Mucosa of gallbladder (tissue), 1 donor: ENCODE measurements at places on chromosomes 7 and 10.

- no peak for DNase-seq
Observed at GRCh38 chr7:157462840-157463239, 126.0 kb downstream of the DNAJB6 start.

- no peak for DNase-seq
Observed at GRCh38 chr7:93601363-93601762, 26.8 kb upstream of the CALCR start.

GRCh38 chr7:8255680-8256655, 6.0 kb downstream of the ICA1 start:
- DNase-seq = no peak

- DNase-seq = no peak
Observed at GRCh38 chr10:536371-536925, 153.0 kb downstream of the DIP2C start.

DNA sequence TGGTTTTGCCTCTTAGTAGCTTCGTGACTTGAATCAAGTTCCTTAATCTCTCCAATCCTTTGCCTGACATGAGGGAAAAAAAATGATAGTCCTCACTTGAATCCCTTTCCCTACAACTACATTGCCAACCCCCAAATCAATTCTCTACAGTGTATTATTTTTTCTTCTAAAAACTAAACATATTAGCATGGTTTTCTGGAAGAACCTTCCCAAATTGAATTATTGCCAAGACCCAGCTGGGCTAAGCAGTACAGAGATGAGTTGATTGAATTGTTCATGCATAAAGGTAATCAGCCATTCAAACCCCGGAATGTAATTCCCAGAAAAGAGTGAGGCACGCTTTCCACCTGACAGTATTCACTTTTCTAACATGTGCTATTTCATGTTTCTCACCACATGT, 155.6 kb upstream of the AGR3 start:
- no peak for DNase-seq

DNA sequence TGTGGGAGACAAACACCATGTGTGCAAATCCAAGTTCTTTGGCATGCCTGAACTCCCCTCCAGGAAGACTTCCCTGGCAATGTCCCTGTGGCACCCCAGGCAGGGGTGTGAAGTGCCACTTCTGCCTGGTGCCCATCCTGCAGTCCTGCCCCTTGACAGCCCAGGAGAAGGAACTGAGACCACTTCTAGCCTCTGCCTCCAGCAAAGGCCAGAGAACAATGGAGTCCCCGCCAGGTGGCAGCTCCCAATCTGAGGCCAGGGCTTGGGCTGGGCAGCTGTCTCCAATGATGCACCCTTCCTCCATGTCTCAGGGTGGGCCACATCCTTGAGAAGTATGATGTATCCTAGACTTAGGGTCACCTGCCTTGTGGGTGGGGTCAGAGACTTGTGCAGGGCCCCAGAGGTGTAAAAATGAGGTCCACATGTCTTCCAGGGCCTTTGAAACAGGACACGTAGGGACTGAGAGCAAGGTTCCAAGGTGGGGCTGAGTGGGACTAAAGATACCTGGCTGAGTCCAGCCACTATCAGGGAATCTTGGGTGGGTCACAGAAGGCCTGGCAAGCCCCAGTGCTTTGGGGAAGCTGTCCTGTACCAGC, 5.5 kb downstream of the FXYD4 start:
- no peak for DNase-seq
